ENCODE measurements at places on chromosomes 3 and 15.

DNA sequence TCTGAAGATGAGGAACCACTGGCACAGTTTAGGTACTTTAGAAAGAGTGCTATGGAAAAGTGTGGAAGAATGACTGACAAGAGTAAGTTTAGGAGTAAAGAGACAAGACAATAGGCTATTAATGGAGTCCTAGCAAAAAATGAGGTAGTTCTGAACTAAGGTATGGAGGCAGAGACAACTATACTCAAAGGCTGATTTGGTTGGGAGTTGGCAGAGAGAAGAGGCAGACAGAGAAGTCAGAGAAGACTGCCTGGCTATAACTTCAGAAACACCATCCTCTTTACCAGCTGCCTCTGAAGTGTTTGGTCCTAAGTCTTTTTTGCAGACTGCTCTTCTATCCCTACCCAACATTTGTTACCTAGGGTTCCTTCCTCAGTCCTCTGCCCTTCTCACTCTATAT lies 19.2 kb downstream of the DYNC1LI1 start:
- DNase-seq = no peak

DNA sequence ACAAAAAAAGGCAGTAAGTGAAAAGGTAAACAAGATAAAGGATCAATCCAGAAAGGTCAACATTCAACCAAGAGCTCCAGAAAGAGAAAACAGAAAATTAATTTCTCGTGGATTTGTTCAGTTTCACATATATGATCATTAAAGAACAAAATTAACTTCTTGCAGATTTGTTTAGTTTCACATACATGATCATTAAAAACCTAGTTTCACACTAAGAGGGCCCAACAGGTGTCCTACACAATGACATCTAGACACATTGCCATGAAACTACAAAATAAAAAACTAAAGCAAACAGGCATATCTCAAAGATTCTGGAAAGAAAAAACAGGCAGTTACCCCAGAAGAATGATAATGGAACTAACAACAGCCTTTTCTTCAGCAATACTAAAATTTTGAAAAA lies 22.1 kb downstream of the PHC3 start:
- no peak for DNase-seq

- no peak for DNase-seq
Observed at GRCh38 chr15:39198044-39199000, 382.6 kb upstream of the THBS1 start.

DNA sequence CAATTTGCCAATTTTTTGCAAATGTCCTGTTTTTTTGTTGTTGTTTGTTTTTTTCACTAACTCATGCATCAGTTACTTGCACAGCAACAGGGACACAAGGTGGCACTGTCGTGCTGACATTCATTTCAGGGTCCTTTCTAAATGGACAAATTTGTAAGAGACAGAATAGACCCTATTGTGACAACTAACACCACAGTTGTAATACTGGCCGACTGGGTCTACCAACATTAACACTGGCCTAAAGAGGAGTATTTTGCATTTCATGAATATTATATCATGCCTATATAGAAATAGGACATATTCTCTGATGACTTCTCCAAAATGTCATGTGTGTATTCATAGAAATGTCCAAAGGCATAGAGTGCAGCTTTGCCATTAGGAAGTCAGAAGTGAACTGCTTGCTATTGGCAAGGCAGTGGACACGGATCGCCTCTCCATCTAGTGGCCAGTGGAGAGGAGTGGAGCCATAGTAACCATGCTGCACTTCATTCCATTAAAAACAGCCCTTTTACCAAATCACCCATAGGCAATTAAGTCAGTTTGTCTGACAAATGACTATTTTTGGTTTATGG lies 54.8 kb downstream of the ZBTB20 start:
- no peak for DNase-seq

- DNase-seq = no peak
Observed at GRCh38 chr3:53753518-53754183, 92.6 kb downstream of the CHDH start.

DNA sequence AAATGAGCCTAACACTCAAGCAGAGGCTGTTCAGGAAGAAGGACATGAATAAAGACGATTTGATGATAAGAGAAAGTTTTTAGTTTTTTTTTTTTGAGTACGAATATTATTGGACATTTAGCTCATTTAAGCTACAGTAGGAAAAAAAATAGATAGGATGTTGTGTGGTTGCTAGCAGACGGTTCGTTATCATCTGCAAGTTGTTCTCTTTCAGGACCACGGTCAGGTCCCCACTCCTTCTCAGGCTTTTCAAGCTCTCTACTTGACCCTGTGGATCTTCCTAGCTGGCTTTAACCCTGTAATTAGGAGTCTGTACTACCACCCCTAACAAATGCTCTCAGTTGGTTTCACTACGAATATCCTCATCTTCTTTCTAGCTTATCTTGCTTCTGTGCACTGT lies 1.1 kb downstream of the KCNH8 start:
- no peak for DNase-seq

DNA sequence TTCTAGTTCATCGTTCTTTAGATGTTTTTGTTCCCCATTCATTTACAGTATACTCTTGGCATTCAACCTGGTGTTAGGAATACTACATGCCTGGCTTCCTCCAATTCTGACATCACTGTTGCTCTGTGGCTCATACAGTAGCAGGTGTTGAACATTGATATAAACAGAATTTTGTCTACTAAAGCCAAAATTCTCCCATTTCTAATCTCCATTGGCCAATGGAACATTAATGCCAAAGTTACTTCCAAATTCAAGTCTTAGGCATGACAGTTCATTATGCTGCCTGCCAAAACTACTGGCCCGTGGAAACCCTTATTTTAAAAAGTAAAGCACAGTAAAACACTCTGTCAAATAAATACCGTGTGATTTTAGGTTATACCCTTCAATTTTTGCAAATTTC lies 368.0 kb downstream of the NAALADL2 start:
- DNase-seq = no peak

GRCh38 chr3:64213962-64214379 lies 11.3 kb downstream of the PRICKLE2 start:
- DNase-seq = no peak

GRCh38 chr3:50163572-50164455 lies 8.7 kb downstream of the SEMA3F start:
- DNase-seq = no peak

GRCh38 chr3:114478801-114479200 lies 185.0 kb downstream of the TIGIT start:
- DNase-seq = no peak

DNA sequence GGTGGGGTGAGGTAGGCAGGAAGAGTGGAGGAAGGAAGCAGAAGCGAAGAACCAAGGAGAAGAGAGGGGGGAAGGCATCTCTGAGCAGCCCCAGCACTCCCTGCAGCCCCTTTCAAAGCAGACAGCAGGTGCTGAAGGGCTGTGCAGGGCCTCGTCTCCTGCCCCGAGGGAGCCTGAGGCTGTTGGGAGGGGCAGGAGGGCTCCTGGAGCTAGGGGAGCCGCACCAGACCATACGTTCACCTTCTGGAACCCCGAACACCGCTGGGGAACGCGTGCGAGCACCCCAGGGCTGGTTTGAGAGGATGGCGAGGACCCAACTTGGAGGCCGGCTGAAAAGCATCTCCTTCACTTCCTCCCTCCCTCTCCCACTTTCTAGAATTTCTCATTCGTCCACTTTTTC lies 259.8 kb downstream of the FAM43A start:
- DNase-seq = no peak

GRCh38 chr3:52171514-52172261 lies 17.5 kb upstream of the POC1A start:
- DNase-seq = no peak

- no peak for DNase-seq
Observed at GRCh38 chr3:129745253-129745652, 138.8 kb upstream of the PLXND1 start.

GRCh38 chr3:183265157-183265642 lies 12.1 kb downstream of the B3GNT5 start:
- DNase-seq = no peak

DNA sequence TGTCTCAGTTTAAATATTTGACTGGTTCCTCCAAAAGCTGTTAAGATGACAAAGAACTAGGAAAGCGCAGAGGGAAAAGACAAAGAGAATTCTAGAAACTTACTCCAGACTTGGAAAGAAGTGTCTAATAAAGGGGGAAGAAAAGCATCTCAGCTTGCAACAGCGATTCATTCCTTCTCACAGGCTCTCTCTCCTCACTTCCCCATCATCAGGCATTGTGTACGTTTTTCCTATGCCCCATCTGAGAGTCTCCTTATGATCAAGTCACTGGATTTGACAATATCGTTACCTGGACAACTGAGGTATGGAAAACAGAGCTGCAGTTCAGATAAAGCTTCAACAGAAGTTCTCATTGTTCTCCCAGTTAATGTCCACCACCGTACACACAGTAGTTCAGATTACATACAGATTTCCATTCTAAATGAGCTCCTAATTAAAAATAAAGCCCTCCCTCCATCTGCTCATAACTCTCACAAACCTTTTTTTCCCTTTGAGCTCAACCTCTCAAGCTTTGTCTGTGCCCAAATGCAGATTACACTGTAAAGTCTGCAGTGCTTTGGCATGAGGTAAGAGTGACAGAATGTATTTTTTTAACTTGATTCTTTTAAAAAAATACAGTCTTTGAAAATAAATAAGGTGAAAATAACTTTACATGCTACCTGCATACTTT lies 254.4 kb upstream of the THBS1 start:
- DNase-seq = no peak

GRCh38 chr15:40379853-40380252 lies 2.7 kb upstream of the KNSTRN start:
- no peak for DNase-seq

DNA sequence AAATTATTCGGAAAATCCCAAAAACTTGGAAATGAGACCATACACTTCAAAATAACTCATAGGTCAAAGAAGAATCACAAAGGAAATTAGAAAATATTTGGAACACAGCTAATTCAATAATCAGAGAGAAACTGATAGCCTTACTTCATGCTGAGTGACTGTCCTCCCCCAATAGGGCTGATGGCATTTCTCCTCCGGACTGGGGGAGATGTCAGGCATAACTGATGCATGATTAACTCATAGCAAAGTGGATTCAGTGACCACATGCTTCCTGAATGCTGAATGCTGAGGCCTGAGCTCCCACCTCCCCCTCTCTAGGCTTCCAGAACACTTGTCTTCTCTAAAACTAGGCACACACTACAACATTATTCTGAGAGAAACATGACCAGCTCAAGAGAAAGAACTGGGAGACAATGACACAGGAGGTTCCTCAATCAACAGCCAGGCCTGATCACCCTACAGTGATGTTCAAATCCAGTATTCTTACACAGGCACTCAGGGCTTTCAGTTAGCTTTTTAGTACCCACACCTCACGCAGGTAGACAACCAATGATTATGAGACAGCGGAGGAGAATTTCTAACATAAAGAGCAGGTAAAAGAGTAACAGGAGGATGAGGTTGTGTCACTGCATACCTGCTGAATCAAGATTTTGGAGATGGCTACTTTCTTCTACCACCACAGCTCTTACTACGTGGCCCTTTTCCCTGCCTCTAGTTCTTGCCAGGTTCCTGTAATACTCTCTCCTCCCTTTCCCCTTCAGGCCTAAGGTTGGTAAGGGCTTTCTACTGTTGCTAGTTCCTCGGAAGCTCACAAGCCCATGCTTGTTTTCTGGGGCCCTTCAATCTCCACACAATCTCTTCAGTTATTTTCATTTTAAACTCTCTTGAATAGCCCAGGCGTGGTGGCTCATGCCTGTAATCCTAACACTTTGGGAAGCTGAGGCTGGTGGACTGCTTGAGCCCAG lies 96.1 kb downstream of the FMN1 start:
- DNase-seq = no peak

DNA sequence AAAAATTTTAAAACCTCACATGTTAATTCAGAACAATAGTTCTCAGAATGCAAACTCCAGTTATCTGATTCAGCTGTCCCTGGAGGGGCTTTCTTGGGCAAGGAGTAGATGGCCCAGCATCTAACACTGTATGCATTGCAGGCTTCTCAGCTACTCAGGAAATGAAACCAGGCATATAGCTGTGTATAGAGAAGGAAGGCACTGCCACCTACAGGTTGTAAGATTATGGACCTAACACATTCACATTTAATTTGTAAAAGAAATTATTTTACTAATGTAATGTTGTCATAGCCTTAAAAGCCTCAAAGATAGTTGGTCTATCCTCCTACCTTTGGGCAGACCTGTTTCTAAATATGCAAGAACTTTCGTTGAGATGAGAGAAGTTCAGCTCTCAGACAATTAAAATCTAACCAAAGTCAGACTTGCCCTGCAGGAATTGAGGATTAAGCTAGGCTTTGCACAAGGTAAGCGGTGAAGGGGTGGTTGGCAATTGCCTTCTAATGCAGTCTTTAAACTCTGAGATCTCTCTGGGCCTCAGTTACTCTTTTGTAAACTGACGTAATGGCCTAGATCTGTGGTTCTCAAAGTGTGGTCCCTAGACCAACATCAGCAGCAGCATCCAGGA lies 132.8 kb upstream of the SLC24A5 start:
- no peak for DNase-seq
